H9 (cell line): ENCODE measurements at places on chromosomes 4 and X.

- no peak for DNase-seq
These were observed 135.9 kb downstream of the PRKX start for GRCh38 chrX:3577551-3577950.

- DNase-seq: no peak
These were observed 554.3 kb upstream of the TENM3 start for GRCh38 chr4:181688872-181689271.

GRCh38 chr4:61511716-61512488 lies 311.8 kb downstream of the ADGRL3 start:
- no peak for DNase-seq

DNA sequence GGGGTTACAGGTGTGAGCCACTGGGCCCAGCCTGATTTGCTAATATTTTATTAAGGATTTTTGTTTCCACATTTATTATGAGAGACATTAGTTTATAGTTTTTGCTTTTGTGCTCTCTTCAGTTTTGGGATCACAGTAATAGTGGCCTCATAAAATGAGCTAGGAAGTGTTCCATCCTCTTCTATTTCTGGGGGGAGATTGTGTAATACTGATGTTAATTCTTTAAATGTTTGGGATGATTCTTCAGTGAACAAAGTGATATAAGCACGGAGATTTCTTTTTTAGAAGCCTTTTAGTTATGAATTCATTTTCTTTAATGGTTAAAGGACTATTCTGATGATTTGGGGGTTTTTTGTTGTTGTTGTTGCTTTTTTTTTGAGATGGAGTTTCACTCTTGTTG lies 41.3 kb downstream of the RBMX start:
- DNase-seq: no peak

DNA sequence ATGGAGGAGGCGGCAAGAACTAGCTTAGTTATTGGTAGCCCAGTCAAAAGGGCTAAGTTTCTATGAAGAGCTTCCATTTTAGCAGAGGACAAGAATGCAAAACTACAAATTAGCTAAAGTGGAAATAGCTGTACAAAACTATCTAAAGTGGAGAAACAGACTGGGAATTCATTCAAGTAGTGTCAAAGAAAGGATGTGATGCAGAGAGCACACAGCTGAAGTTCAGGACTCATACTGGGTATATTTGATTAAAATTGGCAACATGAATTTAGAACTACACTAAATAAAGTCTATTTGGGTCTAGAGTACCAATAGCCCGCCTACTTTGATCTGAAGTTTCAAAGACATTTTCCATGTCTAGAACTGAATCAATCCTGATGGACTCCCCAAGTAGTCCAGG lies 33.1 kb upstream of the GNRHR start:
- DNase-seq: no peak
